Fibroblast of skin of back (primary cell): ENCODE measurements at places on chromosomes 5 and 9.

DNA sequence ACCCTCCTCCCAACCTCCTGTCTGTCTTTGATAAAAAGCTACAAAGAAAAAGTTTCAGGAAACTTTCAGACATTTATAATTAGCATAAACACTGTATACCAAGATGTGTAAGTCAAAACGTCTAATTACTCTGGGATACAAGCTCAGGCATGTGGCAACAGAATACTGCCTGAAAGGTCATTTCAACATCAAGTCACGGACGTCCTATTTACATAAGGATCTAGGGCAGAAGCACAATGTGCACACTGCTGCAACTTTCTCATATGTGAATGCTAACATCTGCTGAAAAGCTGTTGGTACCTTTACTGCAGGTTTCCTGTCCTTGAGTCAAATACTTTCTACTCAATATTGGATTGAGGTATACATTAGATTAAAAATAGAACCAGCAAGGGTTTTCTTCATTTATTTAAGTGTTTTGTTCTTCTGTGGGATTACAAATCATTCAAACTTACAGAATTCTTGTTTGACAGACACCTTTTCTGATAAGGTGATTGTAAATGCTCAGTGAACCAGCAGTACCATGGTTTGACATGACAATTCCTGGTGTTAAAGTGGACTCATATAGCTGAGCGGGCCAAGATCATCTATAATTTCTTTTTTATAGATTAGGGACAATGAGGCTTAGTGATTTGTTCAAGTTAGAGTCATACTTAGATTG lies 36.8 kb downstream of the ELL2 start:
- DNase-seq = no peak

- DNase-seq = peak; percentile 94
These were observed 2.4 kb upstream of the TRIM7 start for GRCh38 chr5:181207214-181207959.

GRCh38 chr5:80978772-80979317 lies 18.7 kb downstream of the RASGRF2 start:
- no peak for DNase-seq

- no peak for DNase-seq
These were observed 85.2 kb downstream of the ANKRD33B start for GRCh38 chr5:10648806-10649665.

DNA sequence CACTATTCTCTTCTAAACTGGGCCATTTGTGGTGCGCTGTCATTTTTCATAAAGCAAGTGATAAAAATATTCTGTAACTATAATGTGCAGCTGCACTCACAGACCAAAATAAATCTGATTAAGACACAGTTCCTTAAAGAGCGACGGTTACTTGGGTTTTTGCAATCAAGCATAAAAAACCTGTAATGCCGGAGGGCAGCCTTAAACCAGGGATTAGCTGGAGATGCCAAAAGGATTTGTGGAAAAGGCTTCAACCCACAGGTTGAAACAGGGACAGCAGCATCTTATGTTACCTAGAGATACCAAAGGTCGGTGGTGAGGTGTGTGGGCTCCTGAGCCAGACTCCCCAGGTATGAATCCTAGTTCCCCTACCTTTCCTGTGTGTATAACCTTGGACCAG lies 49.3 kb downstream of the CTNND2 start:
- no peak for DNase-seq

DNA sequence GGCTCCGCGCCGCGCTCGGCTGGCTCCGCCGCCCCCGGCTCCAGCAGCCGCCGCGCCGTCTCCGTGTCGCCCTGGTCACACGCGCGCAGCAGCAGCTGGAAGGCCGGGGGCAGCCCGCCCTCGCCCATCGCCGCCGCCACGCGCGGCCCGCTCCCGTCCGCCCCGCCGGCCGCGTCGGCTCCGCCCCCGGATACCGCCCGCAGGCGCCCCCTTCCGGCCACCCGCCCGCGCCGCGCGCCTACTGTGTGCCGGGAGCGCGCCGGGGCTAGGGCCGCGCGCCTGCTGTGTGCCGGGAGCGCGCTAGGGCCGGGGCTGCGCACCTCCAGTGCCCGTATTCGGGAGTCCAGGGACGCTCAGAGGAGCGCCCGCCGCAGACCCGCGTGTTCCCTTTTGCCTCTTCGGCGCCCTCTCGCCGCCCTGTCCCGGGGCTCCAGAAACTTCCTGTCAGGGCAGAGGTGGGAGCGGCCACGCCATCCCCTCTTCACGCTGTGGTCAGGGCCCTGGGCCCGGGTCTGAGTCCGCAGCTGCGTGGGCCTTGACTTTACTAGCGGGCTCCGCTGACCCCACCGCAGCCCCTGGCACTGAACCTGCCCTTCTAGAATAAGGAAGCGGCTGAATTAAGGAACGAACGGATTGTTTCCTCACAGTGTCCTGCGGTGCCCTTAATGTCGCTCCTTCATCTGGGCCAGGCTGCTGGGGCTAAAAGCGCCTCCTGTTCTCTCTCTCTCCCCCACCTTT lies at the start of gene ANKS6:
Gene ANKS6 (minus strand): TSS at position 192 of the 738 bp plus-strand sequence. CDS start 64 bp downstream, at position 128.
- peak; percentile 78 for DNase-seq

- DNase-seq = no peak
These were observed 100.4 kb upstream of the CDH18 start for GRCh38 chr5:20088361-20088760.

DNA sequence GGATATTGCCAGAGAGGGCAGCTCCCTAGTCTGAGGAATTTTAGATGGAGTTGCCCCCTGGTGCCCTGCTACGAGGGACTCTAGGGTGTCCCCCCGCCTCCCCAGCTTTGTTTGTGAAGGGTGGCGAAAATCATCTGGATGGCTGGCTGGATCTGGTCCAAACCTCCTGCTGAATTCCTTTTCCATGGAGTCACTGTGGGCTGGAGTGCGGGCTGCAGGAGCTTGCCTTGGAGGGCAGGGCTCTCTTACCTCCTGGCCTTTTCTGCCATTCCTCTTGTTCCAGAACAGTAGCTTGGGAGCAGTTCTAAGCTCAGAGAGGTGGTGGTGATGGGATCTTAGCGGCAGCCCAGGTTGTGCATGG lies 2.1 kb downstream of the SYNPO start:
- DNase-seq = peak; percentile 93

GRCh38 chr5:168747987-168748777 lies 169.0 kb upstream of the PANK3 start:
- peak; percentile 18 for DNase-seq

GRCh38 chr5:106408570-106408969 lies 1262.2 kb downstream of the EFNA5 start:
- no peak for DNase-seq

DNA sequence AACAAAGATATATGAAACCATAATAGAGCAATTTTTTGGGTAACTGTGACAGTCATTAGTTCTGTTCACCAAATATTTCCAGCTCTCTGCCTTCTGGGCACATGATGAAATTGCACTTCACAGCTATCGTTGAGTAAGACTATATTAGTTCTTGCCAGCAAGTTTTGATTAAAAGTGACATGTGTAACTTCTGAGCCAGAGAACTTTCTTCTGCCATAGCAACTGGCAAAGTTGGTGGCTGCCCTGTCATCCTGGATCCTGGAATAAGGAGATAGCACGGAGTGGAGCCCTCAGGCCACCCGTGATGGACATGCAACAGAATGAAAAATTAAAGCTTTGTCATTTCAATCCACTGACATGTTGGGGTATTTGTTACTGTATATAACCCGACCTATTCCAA lies 194.4 kb upstream of the VCAN start:
- DNase-seq = no peak

GRCh38 chr5:52985306-52985705 lies 3.8 kb upstream of the ITGA2 start:
- peak; percentile 17 for DNase-seq

- no peak for DNase-seq
These were observed 204.6 kb downstream of the PCSK1 start for GRCh38 chr5:96228408-96228807.

- DNase-seq = no peak
These were observed 234.2 kb upstream of the MEF2C start for GRCh38 chr5:89117124-89117644.

DNA sequence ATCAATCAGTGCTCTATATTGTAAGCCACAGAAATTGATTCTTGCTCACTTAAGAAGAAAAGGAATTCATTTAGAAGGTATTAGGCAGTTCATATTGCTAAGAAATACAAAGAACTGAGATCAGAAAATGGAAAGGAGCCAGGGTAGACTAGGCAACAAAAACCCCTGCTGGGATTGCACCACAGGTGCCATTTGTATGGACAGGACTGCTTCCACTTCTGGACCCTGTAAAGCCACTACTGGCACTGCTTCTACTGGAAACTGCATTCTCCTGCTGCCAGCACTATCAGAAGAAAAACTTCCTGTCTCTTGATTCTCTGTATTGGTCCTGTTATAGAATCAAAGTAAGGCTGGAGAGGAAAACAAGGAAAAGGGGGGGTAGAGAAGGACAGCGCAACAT lies 45.9 kb downstream of the CERT1 start:
- DNase-seq = peak; percentile 16

DNA sequence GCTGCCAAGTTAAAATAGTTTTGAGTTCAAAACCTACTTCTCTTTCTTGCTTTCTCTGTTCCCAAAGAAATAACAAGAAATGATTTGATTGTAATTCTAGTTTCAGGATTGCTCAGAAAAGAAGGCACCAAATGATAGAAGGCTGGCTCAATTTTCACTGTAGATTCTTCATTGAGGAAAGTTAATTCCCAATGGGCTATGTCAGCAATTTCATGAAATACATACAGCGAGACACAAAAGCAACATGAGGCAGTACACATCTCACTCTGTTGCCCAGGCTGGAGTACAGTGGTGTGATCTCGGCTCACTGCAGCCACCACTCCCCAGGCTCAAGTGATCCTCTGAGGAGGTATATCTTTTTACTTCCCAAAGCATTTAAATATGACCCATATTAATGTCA lies 1659.9 kb upstream of the C9orf72 start:
- no peak for DNase-seq

DNA sequence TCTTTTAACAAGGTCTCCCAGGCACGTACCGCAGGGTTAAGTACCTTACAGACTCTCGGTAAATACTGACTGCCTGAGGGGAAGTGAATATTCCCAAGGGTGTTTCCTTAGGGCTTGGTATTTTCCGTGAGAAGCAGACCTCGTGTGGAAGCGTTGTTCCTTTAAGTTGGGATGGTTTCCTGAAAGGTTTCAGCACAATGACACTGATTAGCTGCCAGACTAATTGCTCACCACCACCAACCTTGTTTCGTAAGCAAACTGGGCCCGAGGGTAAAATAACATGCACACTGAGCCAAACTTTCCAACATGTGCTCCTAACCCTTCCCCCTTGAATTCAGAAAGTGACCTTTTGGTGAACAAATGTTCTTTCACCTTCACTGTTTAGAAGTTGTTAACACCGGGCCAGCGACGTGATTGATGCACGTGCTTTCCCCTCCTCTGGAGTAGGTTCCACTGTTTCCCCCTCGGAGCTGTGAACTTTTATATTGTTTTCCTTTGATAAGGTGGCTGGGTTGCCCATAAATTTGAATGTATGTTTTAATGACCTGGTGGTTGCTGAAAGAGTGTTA lies 128.1 kb upstream of the RPS23 start:
- peak; percentile 96 for DNase-seq

GRCh38 chr5:60334281-60334713 lies 365.7 kb downstream of the DEPDC1B start:
- peak; percentile 87 for DNase-seq

GRCh38 chr5:5146530-5147160 lies 6.5 kb downstream of the ADAMTS16 start:
- no peak for DNase-seq

DNA sequence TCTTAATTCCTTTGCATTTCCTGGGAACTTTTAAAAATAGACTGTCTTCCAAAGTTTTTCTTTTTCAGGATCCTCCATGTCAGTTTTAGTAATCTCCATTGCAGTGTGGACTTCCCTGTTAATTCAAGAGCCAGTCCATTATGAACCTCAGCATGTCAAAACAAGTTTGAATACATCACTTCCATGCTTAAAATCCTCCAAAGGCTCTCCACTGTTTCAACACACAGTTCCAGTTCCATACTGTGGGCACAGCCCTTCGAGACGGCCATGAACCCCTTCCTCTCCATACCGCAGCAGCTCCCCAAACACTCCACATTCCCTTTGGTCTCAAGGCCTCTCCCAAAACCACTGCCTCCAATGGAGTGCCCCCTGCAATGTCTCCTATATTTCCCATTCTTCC lies 19.5 kb downstream of the LIFR start:
- no peak for DNase-seq

GRCh38 chr9:109440797-109441287 lies 57.3 kb downstream of the PTPN3 start:
- DNase-seq = peak; percentile 85

- no peak for DNase-seq
These were observed 60.3 kb upstream of the EPB41L4B start for GRCh38 chr9:109381011-109381729.

DNA sequence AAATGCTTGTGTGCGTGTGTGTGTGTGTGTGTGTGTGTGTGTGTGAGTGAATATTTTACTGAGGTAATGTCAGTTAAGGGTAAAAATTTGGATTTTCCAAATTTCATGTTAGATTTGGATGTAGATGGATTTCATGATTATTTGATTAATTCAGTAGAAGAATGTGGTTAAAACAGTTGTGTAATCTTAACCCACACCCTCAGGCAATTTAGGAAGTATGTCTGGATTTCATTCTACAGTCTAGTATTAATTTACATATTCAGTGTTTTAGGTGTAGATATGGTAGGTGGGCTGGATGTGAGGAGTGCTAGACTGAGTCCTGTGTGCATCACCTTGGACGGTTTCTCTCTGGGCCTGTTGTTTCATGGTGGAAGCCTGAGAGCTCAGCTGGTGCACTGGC lies 99.1 kb upstream of the CKMT2 start:
- DNase-seq = no peak

DNA sequence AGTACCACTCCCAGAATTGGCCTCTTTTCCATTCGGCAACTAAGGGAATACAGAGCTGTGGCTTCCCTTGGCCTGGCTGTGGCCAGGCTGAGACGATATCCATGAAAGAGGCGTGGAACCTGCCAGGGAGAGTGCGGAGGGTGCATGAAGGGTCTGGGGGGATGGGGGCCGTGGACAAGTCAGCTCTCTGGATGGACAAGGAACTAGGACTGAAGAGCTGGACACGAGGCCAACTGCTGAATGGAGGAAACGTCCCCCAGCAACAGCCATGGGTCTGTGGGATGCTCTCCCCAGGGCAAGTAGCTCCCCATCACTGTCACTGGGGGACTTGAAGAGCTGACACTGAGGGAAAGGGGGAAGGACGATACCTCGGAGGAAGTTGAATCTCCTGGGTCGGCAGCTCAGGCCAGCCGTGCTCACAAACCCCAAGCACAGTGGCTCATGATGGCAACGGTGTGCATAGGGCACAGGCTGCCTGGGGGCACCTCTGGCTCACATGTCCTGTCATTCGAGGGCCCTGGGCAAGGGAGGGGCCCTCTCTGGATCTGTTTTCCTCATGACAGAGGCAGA lies 4.1 kb upstream of the OLFM1 start:
- DNase-seq = no peak

DNA sequence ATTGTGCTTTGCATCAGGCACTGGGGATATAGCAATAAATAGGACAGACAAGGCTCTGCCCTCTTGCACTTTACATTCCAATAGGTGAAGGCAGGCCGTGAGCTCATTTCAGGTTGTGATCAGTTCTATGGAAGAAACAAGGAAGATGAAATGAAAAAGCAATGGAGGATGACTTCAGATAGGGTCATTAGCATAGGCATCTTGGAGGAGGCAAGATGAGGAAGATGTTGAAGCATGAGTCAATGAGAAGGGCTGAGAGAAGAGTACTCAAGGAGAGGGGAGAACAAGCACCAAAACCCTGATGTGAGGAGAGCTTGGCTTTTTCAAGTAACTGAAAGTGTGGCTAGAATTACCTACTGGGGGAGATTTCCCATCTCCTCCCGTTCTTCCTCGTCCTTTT lies 5.0 kb upstream of the SPARC start:
- DNase-seq = peak; percentile 45
